ENCODE measurements at places on chromosomes 16 and 17.

DNA sequence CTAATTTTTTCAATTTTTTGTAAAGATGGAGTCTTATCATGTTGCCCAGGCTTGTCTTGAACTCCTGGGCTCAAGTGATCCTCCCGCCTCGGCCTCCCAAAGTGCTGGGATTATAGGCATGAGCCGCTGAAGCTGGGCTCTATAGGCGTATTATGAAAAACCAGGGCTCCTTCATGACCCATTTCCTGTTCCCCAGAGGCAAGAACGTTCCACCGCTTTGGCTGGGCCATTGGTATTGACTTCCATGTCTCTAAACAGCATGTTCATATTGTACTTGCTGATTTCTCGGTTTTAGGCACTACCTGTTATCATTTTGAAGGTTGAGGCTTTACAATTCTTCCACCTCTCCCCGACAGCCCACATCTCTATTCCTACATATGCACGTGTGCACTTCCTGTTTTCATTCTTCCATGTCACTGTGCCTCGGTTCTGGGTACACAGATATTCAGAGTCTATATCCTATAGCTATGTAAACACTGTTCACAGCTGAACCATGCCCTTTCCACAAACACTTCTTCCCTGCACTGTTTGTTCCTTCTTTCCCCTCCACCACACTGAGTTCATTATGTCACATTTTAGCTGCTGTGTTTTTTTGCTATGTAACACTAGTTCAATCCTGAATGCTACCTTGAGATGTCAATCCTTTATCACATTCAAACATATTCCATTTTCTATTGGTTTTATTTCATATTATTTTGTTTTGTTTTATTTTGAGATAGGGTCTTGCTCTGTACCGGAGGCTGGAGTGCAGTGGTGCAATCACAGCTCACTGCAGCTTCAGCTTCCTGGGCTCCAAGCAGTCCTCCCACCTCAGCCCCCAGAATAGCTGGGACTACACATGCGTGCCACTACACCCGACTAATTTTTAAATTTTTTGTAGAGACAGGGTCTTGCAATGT lies 16.8 kb upstream of the MAPK3 start:
- DNase-seq: no peak

GRCh38 chr17:53428913-53429312 lies 393.8 kb upstream of the KIF2B start:
- DNase-seq: no peak

- no peak for DNase-seq
Measured at GRCh38 chr17:27239046-27239445, 54.9 kb upstream of the WSB1 start.

DNA sequence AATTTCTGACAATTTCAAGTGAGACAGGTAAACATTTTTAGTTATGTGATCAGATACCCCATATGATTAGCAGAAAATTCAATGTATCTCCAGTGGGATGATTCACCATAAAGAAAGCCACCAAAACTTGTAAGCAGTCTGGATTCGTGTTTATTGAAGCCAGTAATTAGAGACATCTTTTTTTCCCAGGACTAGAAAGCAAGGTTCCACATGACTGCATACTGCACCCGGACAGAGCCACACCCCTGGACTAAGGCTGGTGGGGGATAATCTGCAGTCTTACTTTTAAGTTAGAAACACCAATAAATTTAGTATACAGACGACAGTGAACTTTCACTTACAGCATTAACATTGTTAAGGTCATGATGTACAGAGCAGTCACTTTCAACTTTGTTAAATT lies 24.2 kb upstream of the CMTM4 start:
- DNase-seq: no peak

GRCh38 chr17:32551186-32551955 lies 64.6 kb downstream of the CDK5R1 start:
- DNase-seq: no peak

DNA sequence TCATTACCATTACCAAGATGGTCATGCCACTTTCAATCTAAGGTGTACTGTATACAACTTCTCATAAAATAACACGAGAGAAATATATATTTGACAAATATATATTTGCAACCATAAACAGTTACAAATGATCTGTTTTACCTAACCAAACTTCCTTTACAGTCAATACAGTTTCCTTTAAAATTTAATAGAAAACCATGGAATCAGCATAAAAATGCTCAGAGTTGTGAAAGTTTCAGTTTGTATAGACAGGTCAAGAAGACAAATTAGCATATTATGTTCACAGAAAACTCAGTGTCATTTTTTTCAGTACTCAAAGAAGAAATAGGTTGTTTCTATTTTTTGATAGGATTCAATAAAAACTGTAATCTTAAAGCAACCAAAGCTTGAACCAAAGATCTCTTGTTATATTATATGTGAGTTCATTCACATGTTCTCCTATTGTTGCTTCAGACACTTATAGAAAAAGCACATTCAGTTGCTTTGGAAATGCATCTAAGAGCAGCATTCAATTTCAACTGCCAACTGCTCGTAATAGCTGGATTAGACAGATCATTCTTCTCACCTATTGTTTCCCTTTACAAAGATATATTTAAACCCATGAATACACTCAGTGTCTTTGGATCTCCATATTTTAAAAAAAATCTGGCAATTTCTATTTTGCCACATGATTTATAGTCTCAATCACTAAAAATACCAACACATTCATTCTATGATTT lies 15.1 kb downstream of the SSH2 start:
- DNase-seq: no peak

DNA sequence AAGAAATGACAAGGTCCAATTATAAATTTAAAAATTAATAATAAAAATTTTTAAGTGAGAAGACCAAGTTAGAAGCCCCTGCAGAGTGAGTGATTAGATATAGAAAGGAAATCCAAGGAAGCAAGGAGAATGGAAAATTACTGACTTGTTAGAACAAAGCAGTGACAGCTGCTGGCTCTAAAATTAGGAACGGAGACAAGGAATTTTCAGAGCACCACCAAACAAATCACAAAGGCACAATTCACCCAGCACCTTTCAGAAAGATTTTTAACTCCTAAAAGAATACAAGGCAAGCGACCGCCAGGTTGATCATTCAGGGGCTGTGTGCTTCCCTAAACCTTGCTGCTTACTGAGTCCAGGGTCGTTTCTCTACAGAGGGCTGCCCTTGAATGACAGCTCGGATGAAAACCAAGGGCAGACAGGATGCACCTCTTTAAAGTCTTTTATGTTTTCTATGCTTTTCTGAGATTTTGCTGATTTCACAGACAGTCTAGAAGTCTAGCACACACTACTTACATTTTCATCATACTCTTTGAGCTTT lies 45.4 kb upstream of the GINS3 start:
- DNase-seq: no peak

DNA sequence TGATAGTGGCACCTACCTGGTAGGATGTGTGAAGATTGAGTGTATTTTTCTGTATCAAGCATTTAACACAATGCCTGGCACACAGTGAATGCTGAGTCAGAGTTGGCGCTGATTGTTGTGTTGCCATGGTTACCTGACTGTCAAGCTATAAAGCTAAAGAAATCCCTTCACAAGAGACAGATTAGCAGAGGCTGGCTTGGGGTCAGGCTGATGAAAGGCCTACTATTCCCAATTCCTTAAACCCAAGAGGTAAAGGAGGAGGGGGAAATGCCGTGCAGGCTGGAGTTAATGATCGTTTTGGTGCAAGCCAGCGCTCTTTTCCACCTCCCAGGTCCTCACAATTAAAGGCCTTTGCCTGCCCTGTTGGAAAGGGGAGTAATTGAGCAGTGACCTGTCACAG lies 5.9 kb downstream of the CLEC19A start:
- no peak for DNase-seq

GRCh38 chr17:57898487-57899311 lies 48.9 kb upstream of the MRPS23 start:
- DNase-seq: peak; percentile 82

DNA sequence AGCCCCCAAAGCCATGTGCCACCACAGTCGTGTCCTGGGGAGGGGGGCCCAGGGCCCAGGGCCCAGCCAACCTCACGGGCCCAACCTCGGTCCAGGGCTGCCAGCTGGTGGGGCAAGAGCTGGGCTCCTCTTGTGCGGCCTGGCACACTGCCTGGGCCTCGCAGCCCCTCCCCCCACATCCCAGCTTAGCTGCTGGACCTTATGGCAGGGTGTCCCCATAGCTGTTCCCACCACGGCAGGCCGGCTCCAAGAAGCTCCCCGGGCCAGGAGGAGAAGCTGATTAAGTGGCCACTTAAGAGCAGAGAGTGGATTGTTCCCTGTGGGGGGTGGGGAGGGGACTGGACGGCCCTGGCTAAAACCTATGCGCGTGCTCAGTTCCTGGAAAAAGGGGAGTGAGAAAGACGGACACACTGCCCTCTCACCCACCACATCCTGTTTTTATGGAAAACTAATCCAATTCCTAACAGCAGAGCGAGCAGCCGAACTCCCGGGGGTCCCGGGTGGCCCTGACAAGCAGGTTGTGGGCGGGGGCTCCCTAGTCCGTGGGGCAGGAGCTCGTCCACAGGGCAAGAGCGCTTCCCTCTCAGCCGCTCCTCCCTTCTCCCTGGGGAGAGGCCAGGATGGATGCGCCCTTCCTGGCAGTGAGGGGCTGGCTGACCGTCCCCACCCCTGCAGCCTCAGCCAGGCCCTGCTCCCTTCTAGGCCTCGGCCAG lies 16.8 kb downstream of the PIEZO1 start:
- no peak for DNase-seq

- peak; percentile 82 for DNase-seq
Measured at GRCh38 chr16:27097800-27098230, 31.1 kb downstream of the C16orf82 start.

- DNase-seq: no peak
Measured at GRCh38 chr17:57666946-57667345, 78.2 kb downstream of the CCDC182 start.

DNA sequence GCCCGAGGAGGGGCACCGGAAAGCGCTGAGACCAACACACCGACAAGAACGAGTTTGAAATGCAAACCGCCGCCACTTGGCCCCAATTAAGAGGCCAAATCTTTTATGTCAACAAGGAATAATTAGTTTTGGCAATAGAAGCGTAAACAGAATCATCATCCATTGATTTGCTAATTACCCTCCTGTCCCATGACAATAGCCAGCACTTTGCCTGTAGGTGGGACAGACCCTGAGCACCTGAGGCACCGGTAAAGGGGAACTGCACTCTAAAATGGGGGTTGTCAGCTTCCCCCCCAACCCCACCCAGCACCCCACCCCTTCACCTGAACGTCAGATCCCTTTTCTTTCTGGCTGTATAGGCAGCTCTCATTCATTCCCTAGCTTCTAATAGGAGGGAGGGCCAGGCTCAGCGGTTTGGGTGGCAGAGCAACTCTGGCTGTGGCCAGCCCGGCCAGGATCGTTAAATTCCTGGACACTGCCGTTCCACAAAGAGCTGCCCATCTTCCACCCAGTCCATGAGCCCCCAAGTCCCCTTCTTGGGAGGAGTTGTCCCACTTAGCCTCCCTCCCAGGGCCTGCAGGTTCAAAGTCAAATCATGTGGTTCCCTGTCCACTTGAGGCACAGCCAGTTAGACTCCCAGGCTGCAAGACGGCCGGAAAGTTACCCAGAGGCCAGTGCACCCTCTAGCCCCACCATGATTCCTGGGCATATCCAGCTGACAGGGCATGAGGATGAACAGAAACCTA lies 45.8 kb downstream of the WNT3 start:
- no peak for DNase-seq
